ENCODE measurements at places on chromosomes 13 and 19. TPM values are rescaled to one million over a fixed set of nuclear protein-coding genes. Genes with fewer than 3 reads are reported as not detected.

Gene MYBPC2
- not detected for total RNA-seq

GRCh38 chr19:46785054-46785979, 3.1 kb downstream of the SLC1A5 start:
- DNase-seq, result no peak

GRCh38 chr19:39474139-39474620, 6.5 kb upstream of the TIMM50 start:
- DNase-seq, result no peak

Gene EDDM13
- total RNA-seq, result not detected

DNA sequence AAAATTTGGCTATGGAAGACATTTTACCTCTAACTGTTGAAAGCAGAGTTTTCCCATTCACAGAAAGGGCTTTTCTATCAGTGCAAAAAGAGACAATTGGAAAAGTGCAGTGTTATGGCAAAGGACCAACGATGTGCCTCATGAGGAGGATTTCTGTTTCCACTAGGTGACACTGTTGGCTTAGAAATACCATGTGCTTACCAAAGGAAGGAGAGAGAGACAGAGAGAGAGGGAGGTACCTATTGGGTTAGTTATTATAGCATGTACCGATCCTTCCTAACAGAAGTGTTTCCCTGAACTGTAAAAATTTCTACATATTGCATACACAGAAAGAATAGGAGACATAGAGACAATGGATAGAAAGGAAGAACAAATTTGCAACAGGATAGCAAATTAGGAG, 23.9 kb upstream of the PSG4 start:
- DNase-seq, result no peak

Gene PRODH2
- not detected for total RNA-seq

- DNase-seq, result no peak
Measured at GRCh38 chr13:45548281-45548680, 67.3 kb downstream of the ERICH6B start.

GRCh38 chr13:67043901-67044300, 186.2 kb downstream of the PCDH9 start:
- DNase-seq, result no peak
